ENCODE measurements at places on chromosomes 13 and 19.

DNA sequence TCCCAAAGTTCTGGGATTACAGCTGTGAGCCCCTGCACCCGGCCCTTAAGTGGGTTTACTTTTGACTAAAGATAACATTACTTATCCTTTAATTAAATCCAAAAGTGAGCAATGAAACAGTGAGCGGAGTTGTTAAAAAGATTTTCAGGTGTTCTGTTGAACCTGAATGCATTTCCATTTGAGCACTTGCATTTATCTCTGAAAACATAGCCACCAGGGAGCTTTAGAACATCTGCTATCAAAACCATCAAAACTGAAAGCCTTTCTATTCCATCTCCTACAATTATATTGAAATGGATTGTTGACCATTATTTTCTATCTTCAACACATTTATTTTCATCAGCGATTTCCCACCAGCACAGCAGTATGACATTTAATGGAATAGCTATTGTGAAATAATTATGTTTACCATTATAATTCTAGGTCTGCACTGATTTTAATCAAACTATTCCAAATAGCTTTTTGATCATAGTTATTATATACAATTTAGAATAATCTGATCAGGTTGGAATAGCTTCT lies 269.0 kb downstream of the FGF14 start:
- no peak for DNase-seq

DNA sequence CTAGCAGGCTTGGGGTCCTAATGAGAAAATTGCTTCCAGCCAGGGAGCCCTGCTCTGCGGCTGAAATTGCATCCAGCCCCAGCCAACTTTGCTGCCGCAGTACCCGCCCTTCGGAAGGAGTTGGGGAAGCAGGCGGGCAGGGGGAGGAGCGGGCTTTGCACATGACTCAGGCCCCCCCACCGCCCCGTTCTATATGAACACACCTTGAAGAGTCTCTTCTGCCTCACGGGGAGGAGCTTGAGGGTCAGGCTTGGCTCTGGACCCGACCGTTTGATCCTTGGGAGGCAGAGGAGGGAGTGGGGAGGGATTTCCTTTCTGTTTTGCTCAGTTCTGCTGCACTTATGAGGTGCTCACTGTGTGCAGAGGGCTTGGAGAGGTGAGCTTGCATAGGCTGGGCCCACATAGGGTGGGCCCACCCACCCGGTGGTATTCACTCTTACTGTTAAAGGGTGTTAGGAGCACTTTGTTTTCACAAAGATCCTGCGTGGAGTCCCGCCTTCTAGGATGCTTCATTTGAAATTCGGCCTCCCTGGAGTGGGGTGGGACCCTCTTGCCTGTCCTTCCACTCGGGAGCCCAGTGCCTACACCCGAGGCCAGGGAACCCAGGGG lies 46.5 kb downstream of the LYL1 start:
- no peak for DNase-seq

- no peak for DNase-seq
Measured at GRCh38 chr13:106499113-106499512, 36.3 kb downstream of the EFNB2 start.

GRCh38 chr13:33353210-33353609 lies 67.7 kb upstream of the STARD13 start:
- DNase-seq = no peak

- DNase-seq = peak; percentile 7
Measured at GRCh38 chr19:58328999-58329398, 2.2 kb downstream of the ZSCAN22 start.

- no peak for DNase-seq
Measured at GRCh38 chr13:35549481-35549880, 73.0 kb upstream of the MAB21L1 start.

GRCh38 chr13:106449096-106449495 lies 86.4 kb downstream of the EFNB2 start:
- no peak for DNase-seq

DNA sequence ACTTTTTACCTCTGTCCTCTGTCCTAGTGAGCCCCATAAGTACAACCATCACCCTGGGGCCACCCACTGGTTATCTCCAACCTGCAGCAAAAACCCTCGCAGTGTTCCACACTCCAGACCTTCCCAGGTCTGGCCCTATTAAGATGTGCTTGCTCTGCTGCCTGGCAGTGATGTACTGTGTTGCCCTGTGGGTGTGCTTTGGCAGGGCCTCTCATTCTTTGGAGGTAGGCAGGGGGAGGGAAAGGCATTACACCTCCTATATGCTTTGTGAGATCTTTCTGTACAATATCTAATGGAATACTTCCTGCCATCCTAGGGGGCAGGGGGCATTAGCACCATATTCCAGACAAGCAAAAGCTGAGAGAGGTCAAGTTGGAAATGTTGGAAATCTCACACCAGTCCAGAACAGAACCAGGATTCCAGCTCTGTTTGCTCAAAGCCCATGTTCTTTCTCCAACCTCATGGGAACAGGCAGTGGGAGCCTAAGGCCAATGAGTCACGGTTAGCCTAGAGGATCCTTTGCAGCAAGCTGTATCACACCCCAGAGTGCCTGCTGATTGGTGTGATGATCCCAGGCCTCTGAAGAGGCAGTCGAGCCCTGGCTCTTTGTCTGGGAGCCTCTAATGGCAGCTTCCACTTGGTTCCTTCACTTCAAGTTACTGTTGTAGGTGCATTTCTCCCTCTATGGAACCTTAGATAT lies 59.7 kb upstream of the UBL3 start:
- no peak for DNase-seq

DNA sequence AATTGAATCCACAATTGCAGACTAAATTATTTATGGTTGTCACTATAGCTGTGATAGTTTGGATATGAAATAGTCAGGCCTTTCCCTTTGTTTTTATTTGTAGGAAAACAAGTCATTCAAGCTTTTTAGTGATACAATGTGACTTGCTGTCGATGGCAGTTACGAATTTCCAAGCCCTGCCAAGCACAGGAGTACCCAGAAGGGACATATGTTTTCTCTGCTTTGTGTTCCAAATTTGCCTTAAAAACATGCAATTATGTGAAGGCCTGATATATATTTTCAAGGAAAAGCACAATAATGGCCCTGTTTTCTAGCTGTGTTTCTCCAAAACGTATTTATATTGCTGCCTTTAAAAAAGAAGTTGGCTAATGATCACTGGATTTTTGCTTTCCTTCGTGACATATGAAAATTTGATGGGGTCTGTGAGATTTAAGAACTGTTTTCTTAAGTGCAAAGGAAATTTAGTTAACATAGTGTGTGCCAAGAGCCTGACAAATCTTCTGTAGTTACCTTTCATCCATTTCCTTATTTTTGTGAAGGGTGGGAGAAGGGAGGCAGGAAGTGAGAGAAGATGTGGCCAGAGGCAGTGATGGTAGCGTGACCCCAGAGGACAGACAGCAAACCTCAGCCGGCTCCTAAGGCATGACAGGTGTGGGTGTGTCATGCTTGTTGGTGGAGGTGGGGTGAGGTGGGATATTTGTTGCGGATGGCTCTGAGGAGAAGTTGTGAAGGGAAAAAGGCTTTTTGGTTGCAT lies 79.6 kb downstream of the TEX26 start:
- DNase-seq = no peak

- DNase-seq = no peak
Measured at GRCh38 chr13:75554981-75555380, 5.4 kb downstream of the UCHL3 start.

DNA sequence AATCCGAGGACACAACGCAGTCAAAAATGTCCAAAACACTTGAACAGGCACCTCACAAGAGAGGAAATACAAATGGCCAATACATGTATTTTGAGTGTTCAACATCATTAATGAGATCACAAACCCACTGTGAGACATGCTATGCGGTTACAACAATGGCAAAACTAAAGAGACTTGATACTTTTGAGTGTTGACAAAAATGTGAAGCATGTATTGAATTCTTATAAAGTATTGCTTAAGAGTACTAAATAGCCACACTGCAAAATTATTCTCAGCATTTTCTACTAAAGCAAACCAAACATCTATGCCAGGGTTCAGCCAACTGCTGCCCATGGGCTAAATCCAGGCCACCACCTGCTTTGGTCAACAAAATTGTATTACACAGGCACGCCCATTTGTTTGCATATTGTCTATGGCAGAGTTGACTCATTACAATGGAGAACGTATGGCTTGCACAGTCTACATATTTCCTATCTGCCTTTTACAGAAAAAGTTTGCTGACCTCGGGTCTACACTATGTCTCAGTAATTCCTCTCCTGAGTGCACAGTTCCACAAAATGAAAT lies 135.3 kb downstream of the B3GLCT start:
- no peak for DNase-seq

GRCh38 chr13:37978680-37979079 lies 109.1 kb upstream of the TRPC4 start:
- DNase-seq = no peak

DNA sequence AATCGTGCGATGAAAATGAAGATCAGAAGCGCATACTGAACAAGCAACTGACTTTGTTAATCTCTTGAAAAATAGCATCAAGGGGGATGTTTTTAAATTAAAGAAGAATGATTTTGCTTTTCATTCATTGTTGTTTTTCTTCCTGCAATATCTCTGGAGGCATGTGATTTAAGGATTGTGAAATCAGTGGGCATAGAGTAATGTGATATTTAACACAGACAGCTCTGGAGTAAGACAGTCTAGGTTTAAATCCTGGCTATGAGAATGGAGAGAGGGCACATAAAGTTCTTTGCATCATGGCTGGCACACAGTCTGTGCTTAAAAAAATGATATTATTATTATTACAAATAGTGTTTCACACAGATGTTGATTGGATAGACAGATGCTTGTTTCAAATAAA lies 243.1 kb upstream of the NBEA start:
- DNase-seq = no peak

- DNase-seq = no peak
Measured at GRCh38 chr19:14150770-14151661, 14.6 kb upstream of the ASF1B start.

DNA sequence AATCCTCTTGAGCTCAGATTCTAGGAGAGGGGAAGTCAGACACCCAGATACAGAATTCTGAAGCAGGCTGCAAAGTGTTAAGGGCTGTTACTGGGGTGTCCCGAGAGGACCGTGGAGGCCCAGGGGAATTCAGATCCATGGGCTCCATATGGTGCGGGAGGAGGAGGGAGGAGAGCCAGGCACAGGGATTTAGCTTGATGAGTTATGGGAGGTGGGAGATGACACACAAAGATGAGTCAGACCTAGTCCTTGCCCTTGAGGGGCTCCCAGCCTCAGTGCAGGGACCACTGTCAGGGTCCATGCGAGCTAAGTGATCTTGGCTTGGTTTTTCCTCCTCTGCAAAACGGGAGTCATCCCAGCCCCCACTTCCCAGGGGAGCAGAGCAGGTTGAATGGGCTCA lies 14.4 kb upstream of the GIPR start:
- DNase-seq = no peak

DNA sequence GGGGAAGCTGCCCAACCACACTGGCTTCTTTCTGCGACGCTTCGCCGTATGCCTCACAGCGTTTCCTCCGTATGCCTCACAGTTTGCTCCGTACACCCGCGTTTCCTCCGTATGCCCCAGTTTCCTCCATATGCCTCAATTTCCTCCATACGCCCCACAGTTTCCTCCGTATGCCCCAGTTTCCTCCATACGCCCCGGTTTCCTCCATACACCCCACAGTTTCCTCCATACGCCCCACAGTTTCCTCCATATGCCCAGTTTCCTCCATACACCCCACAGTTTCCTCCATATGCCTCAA lies 22.6 kb downstream of the GAS6 start:
- DNase-seq = no peak

DNA sequence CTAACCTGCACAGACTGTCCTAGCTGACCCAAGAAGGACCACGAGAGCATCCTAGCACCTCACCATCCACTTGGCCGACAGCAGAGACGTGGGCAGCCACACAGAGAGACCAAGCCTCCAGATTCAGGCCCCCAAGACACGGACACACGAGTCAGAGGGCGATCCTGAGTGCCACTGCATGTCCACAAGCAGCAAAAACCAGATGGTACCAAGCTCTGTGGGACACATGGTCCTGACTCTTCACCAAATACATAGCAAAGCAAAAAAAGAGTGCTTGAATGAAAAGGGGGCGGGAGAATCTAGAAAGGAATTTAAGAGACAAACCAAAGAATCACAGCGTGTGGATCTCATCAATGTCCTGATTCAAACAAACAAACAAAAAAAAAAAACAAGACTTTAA lies 45.2 kb downstream of the MLLT1 start:
- no peak for DNase-seq

DNA sequence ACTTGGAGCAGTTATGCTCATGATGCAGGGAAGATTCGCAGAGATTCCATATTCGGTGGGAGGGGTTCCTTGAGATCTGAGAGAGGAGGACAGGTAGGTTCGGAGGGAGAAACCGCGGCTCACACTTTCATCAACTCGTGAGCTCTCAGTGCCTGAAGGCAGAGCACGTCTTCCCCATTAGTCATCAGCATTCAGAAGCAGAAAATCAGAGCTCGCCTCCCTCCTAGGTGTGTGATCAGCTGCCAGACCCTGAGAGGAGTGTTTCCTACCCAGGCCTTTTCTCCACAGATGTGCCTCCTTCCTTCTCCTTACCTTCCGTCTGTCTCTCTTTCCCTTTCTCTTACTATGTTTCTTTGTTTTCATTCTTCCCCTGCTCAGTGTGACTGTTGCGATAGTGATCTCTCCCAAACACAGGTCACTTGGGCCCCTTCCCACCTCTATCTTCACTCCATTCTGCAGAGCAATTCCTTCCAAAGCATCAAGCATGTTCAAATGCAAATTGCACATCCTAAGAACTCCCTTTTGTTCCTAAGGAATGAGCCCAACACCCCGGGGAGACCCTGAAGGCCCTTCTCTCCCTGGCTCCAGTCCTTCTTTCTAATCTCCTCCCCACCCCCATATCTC lies 389.5 kb downstream of the UQCRFS1 start:
- no peak for DNase-seq

DNA sequence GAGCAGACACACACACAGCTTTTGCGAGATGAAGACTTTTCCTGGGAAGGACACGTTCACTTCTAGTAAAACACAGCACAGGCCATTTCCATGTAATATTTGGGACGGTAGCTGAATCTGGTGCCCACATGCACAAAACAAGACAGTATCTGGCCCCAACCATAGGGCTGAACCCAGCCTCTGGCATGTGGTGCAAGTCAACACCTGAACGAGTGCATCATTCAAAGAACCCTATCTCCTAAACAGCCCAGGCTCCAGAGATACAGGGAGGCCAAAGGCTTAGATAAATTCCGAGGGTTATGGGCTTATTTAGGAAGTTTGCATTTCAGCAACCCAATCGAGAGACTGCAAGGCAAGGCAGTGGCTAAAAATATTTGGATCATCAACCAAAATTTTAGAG lies 2.7 kb upstream of the TFDP1 start:
- no peak for DNase-seq

- no peak for DNase-seq
Measured at GRCh38 chr19:3851254-3852176, 17.3 kb downstream of the ZFR2 start.

All from CD4-positive, alpha-beta T cell treated with Interleukin-2 at 100 ng/mL for 4 hours (primary cell).